HuH-7.5 (cell line): ENCODE measurements at places on chromosomes 11 and 22.

- DNase-seq = no peak
Observed at GRCh38 chr11:92128026-92128425, 96.6 kb upstream of the FAT3 start.

DNA sequence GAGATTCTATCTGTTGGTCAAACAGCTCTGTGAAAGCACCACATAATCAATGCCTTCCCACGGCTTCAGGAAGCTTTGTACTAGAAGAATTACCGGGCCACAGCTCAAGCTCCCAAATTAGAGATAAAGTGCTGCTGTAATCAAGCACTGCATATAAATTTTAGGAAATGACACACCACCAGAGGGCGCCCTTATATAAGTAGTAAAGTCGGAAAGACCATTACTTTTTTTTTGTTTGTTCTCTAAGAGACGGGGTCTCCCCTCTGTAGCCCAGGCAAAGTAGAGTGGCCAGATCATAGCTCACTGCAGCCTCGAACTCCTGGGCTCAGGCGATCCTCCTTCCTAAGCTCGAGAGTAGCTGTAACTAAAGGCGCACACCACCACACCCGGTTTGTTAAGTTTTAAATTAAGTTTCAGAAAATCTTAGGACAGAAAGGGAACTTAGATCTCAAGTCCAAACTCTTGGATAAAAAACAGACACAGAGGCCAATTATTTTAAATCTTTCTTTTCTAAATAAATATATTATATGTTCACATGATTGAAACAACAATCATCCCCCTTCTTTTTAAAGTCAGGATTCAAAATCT is 32.6 kb downstream of the PRCP start:
- DNase-seq = no peak

DNA sequence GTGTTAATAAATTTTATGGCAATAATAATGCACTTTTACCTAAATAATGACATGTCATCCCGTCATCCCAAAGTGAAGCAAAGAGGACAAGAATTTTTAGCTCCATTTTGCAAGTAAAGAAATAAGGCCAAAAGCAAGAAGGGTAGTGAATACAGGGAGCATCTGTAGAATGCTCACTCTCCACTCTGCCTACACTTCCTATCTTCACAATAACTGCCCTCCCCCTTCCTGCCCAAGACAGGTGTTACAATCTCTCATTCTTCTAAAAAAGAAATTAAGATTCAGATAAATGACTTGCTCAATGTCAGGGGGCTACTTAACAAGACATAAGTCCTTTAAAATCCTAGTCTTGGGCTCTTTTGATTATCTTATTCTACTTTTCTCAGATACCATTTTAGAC is 8.9 kb downstream of the RDX start:
- DNase-seq = no peak

GRCh38 chr11:12060385-12060985 is 49.9 kb upstream of the MICAL2 start:
- DNase-seq = no peak

DNA sequence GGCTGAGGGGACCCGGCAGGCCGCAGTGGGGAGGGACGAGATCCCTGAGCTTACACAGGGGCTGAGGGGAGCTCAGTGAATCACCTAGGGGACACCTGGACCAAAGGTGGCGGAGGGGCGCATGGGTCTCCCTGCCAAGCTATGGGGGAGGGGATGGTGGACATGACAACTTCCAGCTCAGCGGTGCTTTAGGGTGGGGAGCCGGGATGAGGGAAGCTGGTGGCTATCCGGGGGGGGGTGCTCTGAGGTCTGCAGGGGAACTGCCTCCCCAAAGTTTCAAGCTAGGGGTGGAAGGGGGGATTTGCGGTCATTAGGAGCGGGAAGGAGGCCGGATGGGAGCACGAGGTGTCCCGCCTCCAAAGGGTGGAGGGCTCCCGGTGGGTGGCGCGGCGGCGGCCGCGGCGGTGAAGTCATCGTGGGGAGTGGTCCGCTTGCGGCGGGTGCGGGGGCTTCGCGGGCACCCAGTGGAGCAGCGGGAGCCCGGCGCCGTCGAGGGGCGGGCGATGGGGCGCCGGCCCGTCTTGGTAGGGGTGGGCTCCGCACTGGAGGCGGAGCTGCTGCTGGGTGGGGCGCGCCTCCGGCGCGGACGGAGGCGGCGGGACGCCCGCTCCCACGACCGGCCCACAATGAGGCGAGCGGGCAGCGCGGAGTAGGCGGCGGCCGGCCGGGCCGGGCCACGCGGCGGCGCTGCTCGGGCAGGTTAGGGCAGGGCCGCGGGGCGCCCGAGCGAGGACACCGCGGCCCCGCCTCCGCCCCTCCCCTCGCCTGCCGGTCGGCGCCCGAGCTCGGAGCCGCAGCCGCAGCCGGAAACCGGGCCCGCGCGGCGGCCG is at the start of gene MICALL1:
TSS of gene MICALL1 (plus strand) at position 764 of the 830 bp plus-strand sequence. CDS start 126 bp downstream, outside the sequence.
- peak; percentile 80 for DNase-seq

DNA sequence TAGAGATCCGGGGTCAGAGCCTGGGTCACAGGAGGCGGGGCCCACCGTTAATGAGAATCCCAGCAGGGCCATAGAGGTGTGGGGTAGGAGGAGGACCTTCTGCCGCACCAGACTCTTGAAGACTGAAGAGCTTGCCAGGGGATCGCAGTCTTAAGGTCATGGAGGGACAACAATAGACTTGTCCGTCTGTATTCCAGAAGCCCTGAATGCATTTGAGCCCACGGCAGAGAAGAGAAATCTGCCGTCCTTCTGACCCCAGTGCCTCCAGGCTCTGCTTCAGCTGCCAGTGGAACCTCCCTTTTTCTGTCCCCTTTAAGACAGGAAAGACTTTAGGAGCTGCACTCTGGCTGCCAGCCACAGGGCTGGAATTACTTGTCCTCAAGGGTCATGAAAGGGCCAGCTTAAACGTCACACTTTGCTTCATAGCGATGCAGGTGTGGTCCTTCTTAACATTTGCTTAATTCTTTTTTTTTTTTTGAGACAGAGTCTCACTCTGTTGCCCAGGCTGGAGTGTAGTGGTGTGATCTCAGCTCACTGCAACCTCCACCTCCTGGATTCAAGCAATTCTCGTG is 15.5 kb upstream of the ST3GAL4 start:
- DNase-seq = no peak

- DNase-seq = no peak
Observed at GRCh38 chr22:30882974-30883533, 85.5 kb downstream of the MORC2 start.

- DNase-seq = no peak
Observed at GRCh38 chr22:47133061-47133969, 370.9 kb downstream of the TBC1D22A start.

DNA sequence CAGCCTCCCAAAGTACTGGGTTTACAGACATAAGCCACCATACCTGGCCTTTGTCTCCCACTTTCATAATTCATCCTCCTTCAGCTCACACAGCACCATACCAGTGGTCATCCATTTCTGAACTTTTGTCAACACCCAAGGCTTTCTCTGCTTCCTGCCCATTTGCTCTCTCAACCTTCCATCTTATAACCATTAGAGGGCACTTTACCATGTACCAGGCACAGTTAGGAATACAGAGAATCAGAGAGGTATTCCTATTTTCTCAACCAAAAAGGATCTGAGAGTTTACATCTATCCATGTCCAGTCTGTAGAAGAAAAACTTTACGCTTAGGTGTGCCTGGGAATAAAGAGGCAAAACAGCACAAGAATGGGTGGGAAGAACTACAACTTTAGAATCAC is 397.6 kb downstream of the BUD13 start:
- no peak for DNase-seq

- no peak for DNase-seq
Observed at GRCh38 chr11:47514825-47515647, 37.9 kb downstream of the CELF1 start.

- DNase-seq = no peak
Observed at GRCh38 chr11:130436171-130436570, 7.8 kb upstream of the ADAMTS8 start.

GRCh38 chr22:33653532-33654063 is 266.7 kb downstream of the LARGE1 start:
- DNase-seq = no peak

DNA sequence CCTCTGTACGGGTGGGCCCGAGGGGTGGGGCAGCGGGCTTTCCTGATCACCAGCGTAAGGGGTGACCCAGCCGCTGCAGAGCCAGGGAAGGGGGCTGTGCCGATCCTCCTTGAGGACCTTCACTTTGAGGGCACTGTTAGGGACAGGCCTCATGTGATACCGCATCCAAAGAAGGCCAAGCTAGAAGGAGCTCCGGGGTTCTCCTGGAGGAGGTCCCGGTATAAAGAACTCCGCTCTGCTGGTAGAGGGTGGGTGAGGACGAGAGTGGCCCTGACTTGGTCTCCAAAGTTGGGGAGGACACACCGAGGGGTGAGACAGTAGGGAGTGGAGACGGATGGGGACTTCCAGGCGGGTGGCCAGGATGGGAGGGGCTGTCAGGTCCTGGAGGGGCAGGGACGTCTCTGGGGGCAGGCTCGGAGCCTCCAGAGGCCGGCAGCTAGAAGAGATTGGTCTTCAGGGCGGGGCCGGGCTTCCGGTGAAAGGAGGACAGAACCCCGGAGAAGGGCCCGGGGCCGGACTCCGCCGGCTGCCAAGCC is 4.6 kb downstream of the PHOX2A start:
- DNase-seq = no peak

DNA sequence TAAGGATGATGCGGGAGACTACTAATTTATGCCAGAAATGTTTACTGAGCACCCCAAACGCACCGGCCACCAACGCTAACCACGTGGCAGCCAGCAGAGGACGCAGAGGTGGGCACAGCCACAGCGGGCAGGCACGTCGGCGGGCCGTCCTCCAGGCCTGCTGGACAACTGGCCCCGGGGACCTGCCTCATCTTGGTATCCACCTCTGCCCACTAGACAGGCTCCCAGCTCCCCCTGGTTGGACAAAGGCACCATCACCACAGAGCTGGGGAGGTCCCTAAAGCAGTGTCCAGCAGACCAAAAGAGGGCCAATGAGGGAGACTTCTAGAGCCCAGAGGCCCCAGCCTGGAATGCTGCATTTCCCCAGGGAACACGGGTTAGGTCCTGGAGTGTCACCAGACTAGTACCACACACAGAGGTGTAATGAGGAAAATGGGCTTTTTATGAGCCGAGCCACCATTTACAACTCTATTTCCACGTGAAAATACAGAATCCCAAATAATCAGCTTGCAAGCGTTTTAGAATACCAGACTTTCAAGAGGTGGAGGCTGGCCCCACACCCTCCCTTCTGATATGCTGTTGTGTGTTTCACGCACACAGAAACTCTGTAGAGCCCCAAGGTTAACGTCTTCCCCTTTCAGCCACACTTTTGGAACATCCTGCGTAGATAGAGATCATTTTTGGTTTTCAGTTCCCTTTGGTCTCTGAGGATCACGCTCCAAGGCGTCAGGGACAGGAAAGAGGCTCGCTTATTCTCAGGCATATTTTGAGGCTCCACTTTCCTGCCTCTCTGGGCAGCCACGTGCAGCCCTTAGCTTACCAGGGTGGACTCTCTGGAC is 23.7 kb upstream of the BID start:
- no peak for DNase-seq

DNA sequence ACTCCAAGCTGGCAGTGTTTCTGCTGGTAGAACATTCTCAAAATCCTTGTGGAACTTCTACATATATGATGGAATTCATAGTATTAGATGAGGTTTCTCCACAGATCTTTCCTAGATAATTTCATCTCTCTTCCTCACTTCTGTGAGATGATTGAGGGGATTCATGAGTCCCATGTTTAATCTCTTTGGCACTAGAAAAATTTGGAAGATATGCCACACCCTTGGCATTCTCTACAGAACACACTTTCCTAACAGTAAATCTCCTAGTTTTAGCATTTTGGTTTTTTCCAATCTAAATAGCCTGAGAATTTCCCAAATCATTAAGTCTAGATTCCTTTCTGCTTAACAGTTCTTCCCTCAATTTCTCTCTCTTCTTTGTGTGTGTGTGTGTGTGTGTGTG is 35.3 kb downstream of the MED15 start:
- DNase-seq = no peak

- no peak for DNase-seq
Observed at GRCh38 chr11:126189109-126189929, 22.1 kb downstream of the RPUSD4 start.

- DNase-seq = no peak
Observed at GRCh38 chr11:17171343-17171742, 36.4 kb downstream of the PIK3C2A start.

GRCh38 chr11:114082767-114083181 is 23.3 kb downstream of the ZBTB16 start:
- DNase-seq = no peak

- DNase-seq = no peak
Observed at GRCh38 chr22:30289980-30290313, 642 bp upstream of the CASTOR1 start.

GRCh38 chr11:118087931-118088330 is 1.2 kb upstream of the SMIM35 start:
- no peak for DNase-seq

DNA sequence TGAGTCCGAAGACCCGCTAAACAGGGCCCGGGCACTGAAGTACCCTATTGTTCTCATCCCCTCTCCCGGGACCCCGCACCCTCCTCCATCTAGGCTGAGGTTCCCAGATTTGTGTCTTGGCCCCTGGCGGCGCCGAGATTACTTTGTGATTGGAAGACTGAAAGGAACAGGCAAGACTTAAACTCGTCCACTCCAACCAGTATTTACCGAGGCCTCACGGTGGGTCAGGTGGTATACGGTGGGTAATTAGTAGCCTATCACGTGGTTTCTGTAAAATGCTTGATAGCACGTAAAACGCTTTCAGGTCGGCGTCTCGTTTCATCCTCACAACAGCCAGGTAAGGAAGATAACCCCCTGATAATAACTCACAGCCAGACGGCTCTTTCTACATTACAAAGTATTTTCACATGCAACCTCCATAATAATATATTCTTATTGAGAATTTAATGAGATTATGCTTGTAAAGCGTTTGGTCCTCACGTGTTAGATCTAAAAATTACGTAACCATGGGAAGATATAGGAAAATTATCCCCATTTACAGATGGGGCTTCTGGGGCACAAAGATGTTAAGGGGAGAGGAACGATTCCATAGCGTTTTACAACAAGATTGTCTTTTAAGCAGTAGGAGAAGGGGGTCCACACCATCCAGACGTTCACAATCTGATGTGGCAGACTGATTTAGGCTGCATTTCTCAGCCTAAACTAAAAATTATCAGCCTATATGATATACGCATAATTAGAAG is 642 bp upstream of the PIK3C2A start:
- peak; percentile 56 for DNase-seq

- peak; percentile 88 for DNase-seq
Observed at GRCh38 chr11:925496-926301, at the start of gene AP2A2. TSS of gene AP2A2 (plus strand) at chr11:925870. CDS start at chr11:926022, 152 bp downstream.

GRCh38 chr22:22210375-22210774 is 34.2 kb upstream of the VPREB1 start:
- no peak for DNase-seq

DNA sequence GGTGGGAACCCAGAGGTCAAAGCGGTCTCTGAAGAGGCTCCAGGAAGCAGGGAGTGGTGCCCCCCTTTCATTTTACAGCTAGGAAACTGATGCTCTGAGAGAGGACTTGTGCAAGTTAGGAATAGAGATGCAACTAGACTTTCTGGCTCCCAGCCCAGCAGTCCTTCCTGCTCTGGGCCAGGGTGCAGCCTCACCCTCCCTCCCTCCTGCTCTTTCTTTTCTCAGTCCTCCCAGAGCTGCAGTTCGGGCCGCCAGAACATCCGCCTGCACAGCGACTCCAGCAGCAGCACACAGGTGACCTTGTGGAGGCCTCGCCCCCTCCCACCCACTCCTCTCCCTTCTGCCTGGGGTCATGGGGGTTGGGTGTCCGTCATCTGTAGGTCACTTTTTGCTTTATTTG is 51.5 kb downstream of the LHFPL7 start:
- DNase-seq = peak; percentile 32

GRCh38 chr11:88402784-88403183 is 65.2 kb upstream of the CTSC start:
- DNase-seq = no peak
